ENCODE measurements at places on chromosomes 6 and 20.

GRCh38 chr20:17281478-17281877 lies 54.6 kb downstream of the PCSK2 start:
- no peak for DNase-seq

DNA sequence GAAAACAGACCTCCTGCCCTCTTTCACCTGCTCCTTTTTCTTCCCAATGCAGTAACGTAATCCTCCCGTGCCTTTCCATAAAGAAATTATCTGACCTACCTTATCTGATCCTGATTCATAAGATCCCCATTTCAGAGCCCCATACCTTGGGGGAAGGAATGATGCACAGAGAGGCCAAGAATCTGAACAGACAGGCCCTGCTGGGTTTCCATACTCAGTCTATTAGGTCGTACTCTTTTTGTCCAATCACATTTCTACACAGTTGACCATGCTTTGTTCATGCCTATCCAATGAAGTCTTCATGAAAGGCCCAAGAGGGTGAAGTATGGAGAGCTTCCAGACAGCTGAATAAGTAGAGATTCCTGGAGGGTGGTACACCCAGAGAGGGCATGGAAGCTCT lies 25.3 kb downstream of the SRPK1 start:
- DNase-seq: no peak

GRCh38 chr20:46543959-46544358 lies 6.5 kb downstream of the OCSTAMP start:
- no peak for DNase-seq

DNA sequence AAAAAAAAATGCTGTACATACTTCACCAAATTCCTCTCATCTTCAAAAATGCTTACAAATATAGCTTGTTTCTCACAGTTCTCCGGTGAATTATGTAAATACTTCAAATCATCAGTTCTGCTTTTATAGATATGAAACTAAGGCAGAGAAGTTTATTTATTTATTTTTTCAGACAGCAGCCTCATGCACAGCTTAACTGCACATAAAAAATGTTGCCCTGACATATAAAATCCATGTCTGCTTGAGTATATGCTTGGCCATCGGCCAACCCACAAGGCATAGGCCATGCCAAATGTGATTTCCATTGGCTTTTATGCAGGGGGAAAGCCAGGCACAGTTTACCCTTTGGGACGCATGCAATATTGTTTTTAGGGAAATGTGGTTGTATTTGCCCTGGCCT lies 57.3 kb upstream of the PHACTR2 start:
- no peak for DNase-seq

DNA sequence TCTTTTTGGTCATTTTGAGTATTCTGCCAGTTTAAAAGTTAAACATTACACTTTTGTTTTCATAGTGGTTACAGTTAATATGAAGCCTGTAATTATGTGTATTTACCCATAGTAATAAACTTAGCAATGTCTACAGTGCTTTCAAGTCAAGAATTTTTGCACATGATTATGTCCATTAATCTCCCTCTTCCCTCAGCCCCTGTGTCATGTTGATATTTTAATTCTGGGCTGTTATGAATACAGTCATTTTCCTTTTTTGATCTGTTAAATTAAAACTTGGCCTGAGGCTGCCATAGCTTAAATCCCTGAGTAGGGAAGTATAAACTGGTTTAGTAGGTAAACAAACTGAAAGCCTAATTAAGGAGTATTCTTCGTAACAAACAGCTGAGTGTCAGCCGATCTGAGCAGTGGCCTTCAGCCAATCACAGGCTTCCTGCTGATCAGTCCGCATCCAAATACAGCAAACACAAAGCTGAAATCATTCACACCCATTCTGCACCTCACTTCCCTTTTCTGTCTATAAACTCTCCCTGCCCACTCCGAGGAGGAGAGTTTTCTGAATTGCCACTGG lies 9.5 kb upstream of the SFT2D1 start:
- no peak for DNase-seq
